ENCODE measurements at places on chromosomes 3 and 15.

GRCh38 chr3:157027861-157028745 is 131.8 kb downstream of the CCNL1 start:
- no peak for DNase-seq

- DNase-seq, result no peak
Observed at GRCh38 chr3:123431007-123431657, 17.8 kb downstream of the ADCY5 start.

GRCh38 chr3:66242788-66243464 is 22.1 kb downstream of the SLC25A26 start:
- no peak for DNase-seq

DNA sequence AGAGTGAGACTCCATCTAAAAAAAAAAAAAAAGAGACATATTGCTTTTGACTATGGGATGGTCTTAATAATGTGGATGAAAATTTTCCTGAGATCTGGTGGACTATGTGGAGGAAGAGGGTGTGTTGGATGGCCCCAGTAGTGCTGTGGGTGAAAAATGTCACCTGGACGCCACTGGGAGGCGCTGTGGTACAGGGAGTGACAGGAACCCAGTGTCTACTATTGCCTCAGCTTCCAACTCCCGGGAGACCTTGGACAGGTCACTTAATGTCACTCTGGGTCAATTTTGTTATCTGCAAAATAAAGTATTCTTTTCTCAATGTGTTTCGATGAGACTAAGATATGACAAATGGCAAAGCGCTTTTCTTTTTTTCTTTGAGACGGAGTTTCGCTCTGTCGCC is 27.7 kb upstream of the DCP1A start:
- peak; percentile 79 for DNase-seq
